ENCODE measurements at places on chromosomes 4 and X.

- DNase-seq, result no peak
Observed at GRCh38 chrX:8413279-8413678, 51.4 kb upstream of the VCX3B start.

- no peak for DNase-seq
Observed at GRCh38 chrX:103674531-103675454, 11.7 kb downstream of the MORF4L2 start.

- DNase-seq, result no peak
Observed at GRCh38 chr4:186651624-186652023, 72.0 kb downstream of the FAT1 start.

DNA sequence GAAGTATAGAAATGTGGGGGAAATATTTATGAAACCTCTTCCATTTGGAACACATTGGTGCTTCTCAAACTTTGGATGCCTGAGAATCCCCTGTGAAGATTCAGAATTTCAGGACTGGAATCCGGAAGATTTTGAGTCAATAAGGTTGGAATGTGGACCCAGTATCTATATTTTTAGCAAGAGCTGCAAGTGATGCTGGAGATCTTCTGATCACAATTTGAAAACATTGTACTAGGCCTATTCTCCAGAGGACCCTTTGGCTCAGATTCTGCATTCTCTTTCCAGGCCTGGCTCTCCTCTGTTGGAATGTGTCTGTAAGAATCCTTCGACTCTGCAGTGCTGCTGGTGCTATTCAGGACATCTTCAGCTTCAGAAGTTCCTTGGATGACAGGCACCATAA, 2.4 kb upstream of the PKD2 start:
- no peak for DNase-seq

DNA sequence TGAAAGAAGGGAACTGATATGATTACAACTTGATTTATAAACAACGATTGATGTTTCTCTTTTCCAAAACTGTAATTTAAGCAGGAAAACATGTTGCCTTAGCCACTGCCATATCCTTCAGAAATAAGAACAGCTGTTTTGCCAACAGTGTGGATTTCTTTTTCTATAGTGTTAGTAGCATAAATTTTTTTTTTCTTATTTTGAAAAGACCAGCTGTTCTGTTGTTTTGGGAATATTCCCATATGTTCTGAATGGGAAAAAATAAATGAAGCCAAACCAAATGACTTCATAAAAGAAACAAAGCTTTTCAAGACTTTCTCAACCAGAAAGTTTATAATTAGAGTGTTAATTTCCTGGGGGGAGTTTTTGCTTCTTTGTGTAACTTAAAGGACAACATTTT, 83.9 kb upstream of the ARHGAP24 start:
- no peak for DNase-seq

DNA sequence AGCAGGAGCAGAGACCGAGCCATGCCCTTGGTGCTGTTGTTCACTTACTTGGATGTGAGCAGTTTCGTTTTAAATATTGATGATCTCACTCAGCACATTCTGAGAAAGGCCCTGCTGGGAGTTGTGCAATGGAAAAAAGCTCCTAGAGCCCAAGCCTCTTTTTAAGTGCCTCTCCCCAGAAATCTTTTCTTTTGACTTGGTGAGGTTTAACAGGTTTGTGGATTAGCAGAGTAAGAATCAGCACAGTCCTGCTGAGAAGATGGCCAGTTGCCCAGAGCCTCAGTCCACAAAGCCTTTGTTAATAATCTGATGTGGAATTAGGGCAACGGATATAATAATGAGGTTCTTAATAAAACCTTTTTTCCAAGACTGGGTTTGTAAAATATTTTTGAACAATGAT, 157.5 kb upstream of the ATP6AP2 start:
- no peak for DNase-seq

DNA sequence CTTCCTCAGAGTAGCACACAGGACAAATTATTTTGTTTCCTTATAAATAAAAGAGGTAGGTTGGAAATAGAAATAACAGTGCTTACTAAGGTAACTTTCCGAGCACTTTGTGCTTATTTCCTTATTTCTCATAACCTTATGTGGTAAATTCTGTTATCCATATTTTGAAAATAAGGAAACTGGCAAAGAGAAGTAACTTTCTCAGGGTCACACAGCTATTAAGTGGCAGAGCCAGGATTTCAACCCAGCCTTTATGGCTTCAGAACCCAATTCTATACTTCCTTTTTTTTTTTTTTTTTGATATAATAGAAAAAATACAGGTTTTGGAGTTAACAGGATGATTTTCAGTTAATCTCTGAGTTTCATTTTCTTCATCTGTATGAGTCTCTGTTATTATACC, 3.3 kb downstream of the UTP3 start:
- DNase-seq, result no peak

DNA sequence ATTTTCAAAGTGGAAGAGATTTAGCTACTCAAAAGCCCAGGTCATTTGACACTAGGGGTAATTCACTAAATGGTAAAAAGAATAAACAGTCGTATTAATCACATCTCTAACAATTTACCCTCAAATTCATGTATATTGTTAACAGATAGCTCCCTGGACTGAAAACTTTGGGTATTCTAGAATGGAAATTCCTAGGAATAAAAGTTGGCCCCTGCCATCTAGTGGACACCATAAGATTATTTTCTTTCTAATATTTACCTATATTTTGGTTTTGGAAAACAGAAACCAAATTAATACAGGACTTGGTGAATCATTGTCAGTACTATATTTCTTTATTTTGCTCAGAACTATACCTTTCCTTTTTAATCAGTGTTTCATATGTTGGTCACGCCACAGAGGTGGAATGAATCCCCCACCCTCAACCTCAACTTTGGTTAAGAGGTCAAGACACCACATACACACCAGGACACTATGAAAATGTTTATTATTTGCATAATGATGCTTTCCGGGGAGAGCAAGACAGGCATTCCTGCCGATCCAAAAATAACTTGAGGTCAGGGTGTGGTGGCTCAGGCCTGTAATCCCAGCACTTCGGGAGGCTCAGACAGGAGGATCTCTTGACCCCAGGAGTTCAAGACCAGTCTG, 96.2 kb upstream of the APOOL start:
- DNase-seq, result no peak

Data from DND-41 (cell line).